GM12891 (cell line): ENCODE measurements at places on chromosomes 2 and 18.

GRCh38 chr2:96400049-96401000, 64.8 kb downstream of the NCAPH start:
- DNase-seq = no peak

DNA sequence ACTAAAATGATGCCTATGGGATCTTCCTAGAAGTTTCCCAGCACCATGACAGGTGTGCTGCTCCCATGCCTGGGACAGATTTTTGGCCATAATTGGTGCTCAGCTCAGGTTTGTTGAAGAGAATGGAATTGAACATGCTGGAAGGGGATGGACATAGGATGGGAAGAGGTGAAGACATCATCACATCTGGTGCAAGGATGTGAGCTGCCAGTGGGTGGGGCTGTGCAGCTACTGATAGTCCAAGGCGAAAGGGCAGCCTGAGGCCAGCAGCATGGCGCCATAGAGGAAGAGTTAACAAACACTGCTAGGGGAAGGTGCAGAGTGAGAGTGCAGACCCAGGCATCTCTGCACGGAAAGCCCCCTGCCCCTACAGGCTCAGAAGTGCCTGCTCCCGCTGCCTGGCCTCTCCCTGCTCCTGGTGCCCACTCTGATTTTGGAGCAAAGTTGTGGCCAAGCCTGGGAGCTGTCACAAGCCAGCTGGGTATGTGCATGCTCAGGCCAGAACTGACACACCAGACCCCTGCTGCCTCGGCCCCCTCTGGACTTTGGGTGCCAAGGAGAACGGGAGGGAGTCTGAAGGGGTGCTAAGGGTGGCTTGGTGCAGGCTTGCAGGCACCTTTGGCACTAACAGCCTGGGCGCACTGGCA, 178.6 kb downstream of the ZBTB7C start:
- peak; percentile 38 for DNase-seq

- DNase-seq = no peak
Measured at GRCh38 chr18:33699372-33699771, 121.4 kb downstream of the ASXL3 start.

GRCh38 chr2:109558076-109558882, 55.5 kb downstream of the SEPTIN10 start:
- no peak for DNase-seq

DNA sequence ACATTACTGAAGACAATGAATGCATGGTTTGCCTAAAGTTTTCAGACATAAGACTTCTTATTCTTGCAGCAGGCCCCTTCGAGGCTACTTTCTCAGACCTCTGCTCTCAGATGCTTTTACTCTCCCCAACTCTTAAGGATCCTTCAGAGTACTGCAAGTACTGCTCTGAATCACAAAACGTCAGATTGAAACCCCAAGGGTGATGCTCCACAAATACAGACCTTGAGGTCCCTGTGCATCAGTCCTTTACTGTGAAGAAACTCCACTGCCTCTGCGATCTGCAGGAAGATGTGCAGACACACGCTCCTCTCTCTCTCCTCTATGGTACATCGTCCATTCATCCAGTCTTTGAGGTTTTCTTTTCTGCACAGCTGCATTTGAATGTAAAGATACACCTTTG, 52.8 kb downstream of the EIF2AK3 start:
- DNase-seq = no peak

DNA sequence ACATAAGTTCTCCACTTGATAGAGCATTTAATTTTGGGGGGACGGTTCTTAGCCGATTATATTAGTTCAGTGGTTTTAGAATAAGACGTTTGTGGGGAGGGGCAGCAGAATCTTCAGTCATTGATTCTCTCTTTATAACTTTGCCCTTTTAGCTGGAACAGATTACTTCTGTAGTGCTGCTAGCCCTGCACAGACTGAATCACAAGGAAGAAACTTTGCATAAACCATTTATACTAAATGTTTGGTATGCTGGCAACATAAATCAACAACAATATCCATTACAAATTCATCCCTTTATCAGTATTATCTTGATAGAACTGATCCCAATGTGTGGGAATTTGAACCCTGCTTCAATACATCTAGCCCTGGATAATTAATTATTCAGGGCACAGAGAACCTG, 112.2 kb downstream of the GPD2 start:
- DNase-seq = no peak

DNA sequence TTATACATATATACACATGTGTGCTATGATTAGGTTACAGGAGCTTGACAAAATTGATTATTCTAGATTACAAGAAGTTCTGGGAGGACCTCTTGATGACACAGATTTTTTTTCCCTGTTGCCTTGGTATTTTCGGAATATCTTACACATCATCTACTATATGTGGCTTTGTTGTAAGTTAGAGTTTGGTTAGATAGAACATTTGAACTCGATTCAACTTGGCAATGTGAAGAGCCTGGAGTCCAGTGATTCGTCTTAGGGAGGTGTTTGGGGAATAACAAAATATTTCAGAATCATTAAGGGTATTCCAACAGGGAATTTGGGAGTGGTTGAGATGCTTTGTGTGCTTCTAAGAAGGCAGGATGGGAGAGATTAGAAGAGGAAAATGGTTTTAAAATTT, 39.3 kb upstream of the EFEMP1 start:
- no peak for DNase-seq

DNA sequence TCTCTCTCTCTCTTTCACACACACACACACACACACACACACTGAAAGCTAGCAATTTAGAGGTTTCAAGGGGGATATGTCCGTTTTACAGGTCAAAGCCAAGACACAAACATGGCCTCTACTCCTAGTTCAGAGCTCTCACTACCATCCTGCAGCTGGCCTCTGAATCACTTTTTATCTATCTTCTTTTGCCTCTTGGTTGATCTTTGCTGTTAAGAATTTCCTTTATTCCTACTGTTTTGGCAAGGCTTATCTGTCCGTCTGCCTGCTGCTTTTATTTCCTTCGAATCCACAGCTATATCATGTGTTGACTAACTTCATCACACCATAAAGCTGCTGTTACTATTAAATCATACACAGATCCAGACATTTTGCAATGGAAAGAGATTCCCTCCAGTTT, 543.0 kb downstream of the PLCL1 start:
- DNase-seq = no peak

GRCh38 chr2:241870611-241871537, 1.3 kb downstream of the RTP5 start:
- DNase-seq = no peak

- DNase-seq = no peak
Measured at GRCh38 chr2:223036790-223037444, 15.1 kb upstream of the KCNE4 start.

DNA sequence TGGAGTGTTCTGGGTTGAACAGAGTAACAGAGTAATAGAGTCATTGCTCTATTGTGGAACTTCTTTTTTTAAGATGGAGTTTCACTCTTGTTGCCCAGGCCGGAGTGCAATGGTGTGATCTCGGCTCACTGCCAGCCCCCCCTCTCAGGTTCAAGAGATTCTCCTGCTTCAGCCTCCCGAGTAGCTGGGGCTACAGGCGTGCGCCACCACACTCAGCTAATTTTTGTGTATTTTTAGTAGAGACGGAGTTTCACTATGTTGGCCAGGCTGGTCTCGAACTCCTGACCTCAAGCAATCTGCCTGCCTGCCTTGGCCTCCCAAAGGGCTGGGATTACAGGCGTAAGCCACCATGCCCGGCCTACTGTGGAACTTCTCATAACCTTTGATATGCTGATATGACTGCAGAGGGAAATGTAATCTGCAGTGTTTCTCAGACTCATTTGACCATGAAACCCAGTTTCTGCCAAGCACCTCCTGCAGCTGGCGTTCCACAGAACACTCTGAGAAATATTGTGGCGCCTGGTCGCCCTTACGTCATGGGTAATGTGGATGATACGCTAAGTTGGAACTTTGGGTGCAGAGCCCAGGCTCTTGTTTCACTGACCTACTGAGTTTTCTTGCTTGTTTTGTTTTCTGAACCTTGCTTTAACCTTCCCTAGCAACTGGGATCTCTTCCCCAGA, 213.8 kb downstream of the BCL2 start:
- DNase-seq = no peak

DNA sequence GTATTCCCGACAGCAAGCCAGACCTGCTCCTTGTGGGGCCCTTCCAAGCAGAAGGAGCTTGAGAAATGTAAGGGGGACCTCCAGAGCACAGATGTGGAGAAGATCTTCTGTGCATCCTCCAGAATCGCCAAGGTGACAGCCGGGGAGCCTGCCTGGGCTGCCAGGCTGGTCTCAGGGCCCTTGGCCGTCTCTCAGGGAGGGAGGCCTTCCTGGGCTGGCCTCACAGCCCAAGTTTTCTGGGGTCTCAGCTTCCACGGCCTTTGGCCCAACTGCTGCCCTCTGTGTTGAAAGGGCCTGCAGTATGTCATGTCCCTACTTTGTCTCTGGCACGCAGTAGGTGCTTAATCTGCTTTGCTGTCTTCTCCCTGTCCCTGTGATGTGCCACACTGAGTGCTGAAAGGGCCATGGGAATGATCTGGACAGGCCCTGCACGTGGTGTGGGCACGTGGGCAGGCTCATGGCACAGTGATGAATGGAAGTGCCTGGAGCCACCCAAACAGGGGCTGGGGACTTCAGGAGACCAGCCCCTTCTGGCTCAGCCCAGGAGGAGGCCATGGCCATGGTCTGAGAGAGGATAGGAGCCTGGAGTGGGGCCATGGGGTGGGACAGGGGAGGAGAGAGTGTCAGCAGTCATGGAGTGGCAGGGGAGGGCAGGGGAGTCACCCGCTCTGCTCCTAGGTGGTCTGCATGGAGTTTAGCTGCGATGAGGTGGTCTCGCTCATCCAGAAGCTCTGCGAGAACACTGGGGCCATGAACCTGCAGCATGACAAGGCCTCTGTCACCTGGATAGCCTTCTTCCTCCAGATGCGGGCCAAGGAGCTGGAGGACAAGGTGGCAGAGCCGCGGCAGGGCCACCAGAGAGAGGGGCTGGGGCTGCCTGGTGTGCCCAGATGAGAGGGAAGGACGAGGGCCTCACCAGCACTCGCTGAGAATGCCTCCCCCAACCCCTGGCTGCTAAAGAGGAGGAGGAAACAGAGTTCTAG, 35.4 kb downstream of the HJURP start:
- DNase-seq = no peak

DNA sequence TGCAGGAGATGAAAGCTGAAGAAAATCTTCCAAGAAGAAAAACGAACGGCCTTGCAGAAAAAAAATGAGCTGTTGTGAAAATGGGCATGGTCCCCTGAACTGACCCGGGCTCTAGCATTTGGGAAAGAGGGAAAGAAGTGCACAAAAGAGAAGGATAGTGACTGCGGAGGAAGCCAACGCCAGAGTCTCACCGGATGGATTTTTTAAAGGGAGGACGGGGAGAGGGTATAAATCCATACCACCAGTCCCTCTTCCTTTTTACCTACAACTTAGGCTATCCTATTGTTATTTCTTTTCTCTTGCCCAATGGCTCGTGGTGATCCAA, 601 bp downstream of the WDR35 start:
- no peak for DNase-seq

- DNase-seq = peak; percentile 32
Measured at GRCh38 chr2:217090024-217090473, 230.2 kb upstream of the TNP1 start.

DNA sequence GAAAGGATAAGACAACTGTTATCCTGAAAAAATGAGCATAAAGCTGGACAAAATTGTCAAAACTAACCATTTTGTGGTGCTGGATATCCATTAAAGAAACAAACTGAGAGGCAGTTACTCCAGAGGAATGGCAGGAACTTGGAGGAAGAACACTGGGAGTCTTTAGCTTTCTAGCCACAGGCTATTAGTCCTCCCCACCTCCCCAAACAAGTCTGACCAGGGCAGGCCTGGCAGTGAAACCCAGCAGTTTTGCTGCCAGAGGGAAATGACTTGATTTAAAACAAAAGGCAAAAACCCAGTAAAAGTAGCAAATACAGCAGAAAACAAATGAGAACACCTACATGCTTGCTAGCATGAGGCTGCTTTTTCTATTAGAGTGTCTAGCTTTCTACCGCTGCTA, 34.9 kb downstream of the OSBPL1A start:
- no peak for DNase-seq

GRCh38 chr18:54772056-54772455, 56.2 kb upstream of the RAB27B start:
- no peak for DNase-seq

- DNase-seq = no peak
Measured at GRCh38 chr2:63898839-63899238, 57.1 kb downstream of the UGP2 start.

DNA sequence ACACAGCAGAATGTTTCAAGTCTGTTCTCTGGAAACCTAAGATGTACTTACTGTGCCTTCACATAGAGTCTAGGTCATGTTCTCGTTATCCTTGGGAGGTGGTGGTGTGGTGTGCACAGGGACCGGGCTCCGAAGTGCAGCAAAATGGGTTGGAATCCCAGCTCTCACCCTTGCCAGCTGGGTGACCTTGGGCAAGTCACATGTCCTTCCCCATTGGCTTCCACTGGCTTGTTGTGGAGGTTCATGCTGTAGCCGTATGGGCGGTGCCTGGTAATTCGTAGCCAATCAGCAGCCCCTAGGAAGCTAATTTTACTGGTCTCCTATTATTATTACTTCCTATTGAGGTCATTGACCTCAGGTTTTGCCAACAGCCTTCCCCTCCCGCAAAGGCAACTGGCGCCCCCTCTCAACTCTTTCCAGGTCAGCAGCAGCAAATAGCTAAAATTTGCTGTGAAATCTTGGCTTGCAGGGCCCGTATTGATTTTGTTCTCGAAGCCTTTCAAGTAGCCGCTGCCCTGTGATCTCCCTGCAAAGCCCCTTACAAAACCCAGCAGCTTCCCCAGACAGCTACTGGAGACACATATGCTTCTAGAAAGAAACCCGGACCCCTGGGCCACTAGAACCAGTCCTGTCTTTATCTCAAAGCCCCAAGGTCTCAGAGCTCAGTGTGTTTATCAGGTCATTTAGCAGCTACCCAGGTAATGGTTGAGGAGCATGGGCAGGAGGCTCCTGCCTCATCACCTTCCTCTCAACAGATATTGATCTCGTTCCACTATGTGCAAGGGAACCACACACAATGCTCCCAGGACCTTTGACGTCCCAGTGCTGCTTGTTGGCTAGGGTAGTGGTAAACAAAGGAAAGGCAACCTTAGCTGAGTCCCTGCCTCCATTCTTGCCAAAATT, 66.5 kb upstream of the SLC1A4 start:
- DNase-seq = no peak

DNA sequence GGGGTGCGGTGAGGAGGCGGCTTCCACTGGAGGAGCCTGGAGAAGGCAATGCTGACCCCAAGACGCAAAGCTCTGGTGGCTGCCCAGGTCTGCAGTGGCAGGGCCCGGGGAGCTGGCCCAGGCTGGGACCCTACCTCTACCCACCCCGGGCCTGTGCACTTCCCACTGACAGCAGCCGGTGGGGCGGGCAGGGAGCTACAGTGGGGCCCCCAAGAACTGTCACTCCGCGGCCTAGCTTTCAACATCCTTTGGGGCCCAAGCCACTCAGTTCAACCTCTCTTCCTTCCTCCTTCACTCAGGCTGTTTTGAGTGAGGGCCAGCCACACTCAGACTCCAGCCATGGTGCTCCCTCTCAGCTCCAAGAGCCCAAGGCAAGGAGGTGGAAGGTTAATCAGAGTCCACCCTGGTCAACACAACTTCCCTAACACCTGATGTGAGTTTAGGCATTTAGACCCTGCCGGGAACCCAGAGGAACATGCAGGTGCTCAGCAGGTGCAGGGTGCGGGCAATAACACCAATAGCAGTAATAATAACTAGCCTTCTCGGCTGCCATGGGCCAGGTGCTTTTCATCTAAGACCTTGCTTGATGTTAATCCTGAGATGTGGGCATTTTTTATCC, 93.6 kb downstream of the ZFP36L2 start:
- no peak for DNase-seq

GRCh38 chr18:76431437-76432273, 63.4 kb downstream of the ZNF516 start:
- DNase-seq = no peak
